ENCODE measurements at places on chromosomes 7 and 10.
A peak's percentile ranks its signal among the peaks of the same experiment; 100 is the strongest.

GRCh38 chr10:8044908-8045725 is 9.4 kb upstream of the GATA3 start:
- DNase-seq: no peak

GRCh38 chr10:26725837-26726727 is 28.6 kb downstream of the PDSS1 start:
- no peak for DNase-seq

GRCh38 chr7:131040467-131040932 is 287.2 kb upstream of the MKLN1 start:
- peak; percentile 46 for DNase-seq

GRCh38 chr7:133428876-133429275 is 176.0 kb downstream of the EXOC4 start:
- DNase-seq: no peak

GRCh38 chr10:47104786-47105385 is 193.7 kb downstream of the PTPN20 start:
- DNase-seq: no peak

DNA sequence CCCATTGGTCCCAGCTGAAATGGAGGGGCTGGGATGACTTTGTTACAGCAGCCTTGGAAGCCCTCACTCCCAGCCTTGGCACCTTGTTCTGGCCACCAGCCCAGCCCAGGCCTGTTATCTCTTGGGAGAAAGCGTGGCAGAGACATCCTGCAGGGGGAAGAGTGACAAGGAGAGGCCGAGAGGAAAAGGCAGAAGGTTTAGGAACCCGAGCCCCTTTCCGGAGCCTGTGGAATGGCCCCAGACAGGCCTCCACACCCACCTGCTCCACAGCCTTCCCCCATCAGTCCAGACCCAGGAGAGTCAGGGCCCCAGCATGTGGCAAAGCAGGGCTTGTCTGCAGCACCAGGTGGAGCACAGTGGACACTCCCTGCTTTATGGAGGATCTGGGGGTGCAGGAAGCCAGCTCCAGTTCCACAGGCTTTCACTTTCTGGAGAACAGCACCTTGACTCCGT is 24.1 kb upstream of the TRIM8 start:
- no peak for DNase-seq

- no peak for DNase-seq
These were observed 15.5 kb downstream of the AOAH start for GRCh38 chr7:36708767-36709166.

DNA sequence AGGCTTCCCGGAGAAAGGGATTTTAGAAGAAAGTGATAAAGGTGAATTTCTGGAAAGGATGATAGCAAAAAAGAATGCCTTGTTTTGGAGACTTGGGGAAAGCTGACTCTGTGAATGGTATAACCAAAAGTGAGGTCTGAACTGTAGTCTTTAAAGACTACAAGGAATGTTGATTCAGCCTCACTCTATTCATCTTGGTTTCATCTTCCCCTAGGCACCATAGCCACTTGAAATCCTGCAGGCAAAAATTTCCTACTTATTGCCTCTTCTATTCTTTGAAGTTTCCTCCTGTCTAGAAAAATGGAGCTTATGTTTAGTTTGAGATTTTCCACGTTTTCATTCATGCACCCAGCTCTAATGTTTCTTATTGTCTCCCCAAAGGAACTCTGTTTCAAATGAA is 518.0 kb downstream of the AUTS2 start:
- no peak for DNase-seq

GRCh38 chr7:121278120-121279021 is 50.4 kb upstream of the WNT16 start:
- DNase-seq: no peak

GRCh38 chr7:149713061-149713730 is 60.2 kb downstream of the ZNF467 start:
- DNase-seq: no peak

DNA sequence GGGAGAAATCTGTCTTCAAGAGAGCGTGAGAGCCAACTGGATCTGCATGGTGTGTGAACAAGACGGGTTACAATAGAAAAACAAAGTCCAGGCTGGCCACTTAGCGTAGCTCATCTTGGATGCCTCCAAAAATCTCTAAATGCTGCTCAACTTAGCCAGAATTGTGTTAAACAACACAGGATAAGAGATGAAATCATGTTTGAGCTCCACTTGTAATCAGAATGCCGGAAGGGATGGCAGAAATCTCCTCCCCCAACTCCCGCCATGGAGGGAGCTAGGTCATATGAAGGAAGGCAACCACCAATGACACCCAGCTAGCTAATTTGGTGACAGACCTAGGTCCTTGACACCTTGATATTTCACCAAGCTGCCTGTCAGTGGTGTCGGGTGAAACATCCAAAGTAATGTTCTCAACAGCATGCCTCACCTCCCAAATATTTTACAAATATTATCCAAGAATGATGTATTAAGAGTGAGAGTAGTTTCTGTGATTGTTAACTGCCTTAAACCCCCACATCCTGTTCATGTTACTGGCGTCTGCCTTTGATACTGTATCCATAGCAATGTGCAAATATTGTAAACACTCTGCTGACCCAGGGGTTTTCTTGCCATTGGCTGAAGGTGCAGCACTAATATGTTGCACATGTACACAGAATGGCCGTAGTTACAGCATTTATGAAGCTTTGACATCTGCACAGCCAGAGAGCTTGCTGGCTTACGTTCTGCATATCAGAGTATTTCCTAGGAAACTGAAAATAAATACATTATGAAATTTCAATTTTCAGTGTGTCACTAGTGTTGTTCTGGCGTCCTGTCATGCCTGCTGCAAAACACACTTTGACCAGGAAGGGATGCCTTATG is 25.8 kb downstream of the TMEM254 start:
- DNase-seq: no peak

GRCh38 chr7:17369691-17370426 is 71.4 kb downstream of the AHR start:
- DNase-seq: no peak

DNA sequence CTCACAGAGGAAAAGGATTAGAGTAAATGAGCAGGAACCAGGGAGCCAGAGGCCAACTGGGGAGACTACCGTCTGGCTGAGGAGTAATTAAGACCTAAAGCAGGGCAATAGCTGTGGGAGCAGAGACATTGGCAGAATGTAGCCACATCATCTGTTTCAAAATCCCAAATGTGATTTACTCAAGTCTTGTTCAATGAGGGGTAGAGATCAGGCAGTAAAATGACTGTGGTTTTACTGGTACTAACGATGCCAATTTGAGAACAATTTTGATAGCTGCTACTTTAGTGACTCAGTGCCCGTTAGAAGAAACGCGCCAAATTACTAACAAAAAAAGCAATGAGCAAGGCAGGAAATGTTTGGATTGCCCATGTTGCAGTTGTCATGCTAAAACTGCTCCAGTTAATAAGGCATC is 12.7 kb upstream of the MIOS start:
- DNase-seq: no peak
